ENCODE measurements at places on chromosomes 12 and 14.

DNA sequence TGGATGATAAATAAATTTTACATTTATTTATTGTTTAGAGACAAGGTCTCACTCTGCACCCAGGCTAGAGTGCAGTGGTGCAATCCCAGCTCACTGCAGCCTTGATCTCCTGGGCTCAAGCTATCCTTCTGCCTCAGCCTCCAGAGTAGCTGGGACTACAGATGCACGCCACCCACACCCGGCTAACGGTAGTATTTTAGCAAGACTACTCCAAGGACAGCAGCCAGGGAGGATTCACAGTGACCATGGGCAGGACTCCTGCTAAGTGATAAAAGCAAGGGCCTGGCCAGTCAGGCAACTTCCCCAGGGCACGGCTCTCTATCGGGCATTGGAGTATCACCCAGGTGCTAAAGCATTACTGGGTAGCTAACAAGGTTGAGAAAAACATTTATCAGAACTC, 55.4 kb downstream of the ARL6IP4 start:
- no peak for DNase-seq

DNA sequence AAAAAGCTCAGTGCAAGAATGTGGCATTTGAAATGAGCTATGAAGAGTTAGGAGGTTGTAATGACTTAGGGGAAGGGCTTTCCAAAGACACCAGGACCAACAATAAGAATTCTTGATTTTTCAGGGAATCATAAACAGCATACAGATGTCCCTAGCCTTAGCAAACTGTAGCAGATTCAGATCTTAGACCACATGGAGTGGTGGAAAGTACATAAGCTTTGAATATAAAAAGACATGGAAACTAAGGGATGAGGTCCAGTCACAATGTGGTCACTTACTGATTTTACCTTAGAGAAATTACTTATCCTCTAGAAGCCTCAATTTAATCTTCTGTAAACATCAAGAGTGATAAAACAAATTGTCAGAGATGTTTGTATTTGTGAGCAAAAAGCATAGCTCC, 186.6 kb downstream of the DUSP6 start:
- DNase-seq, result no peak

DNA sequence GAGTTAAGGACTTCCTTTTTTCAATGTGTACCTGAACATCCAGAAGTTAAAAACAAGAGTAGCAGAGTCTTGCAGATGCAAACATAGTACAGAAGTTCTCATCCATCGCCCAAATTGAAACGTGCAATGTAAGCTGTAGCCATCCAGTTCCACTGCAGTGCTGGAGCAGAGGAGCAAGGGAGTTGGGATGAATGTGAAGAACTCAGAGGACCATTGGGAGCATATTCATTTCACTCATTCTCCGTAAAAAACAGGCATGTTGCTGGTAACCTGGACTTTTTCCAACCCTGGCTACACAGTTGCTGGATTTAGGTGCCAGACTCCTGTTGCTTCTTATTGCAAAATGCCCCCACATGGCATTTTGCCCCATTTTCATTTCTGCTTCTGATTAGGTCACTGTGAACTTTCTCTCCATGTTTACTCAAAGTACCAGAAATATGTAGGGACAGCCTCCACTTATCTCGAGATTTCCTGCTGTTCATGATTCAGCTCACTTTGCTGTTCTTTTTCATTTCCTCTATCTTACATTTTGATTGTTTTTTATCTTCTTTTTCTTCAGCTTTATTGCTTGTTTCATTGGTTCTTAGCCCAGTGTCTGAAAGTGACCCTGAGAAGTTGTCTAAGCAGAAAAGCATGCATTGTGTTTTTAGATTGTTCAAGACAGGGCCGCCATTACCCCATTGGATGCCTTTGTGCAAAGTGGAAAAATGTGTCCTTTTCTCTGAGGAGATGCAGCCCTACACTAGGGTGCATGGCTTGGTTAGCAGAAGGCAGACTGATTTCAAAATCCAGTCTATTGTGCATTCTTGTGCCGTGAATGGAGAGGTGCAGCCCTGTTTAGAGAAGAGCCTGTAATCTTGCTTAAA, 109.0 kb upstream of the AMIGO2 start:
- no peak for DNase-seq

- no peak for DNase-seq
Observed at GRCh38 chr12:57460468-57460784, 841 bp downstream of the GLI1 start.

DNA sequence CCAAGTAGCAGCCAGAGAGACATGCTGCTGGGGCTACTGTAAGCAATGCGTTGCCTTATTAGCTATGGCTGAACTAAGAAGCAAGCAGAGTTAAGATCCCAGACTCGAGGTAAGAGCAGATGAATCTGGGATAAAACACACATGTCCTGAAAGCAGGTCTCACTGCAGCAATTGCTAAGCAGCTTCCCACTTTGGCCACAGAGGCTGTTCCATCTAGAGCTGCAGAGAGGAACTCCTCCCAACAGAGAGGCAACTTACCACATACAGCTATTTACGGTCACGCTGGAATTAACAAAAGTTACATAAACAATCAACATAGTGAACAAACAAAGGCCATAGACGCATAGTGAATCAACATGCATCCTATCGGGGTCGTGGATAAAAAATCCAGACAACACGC, 90.2 kb downstream of the KSR2 start:
- no peak for DNase-seq
